ENCODE measurements at places on chromosomes 4 and X.

- no peak for DNase-seq
Observed at GRCh38 chrX:50812995-50813842, 775 bp downstream of the SHROOM4 start.

DNA sequence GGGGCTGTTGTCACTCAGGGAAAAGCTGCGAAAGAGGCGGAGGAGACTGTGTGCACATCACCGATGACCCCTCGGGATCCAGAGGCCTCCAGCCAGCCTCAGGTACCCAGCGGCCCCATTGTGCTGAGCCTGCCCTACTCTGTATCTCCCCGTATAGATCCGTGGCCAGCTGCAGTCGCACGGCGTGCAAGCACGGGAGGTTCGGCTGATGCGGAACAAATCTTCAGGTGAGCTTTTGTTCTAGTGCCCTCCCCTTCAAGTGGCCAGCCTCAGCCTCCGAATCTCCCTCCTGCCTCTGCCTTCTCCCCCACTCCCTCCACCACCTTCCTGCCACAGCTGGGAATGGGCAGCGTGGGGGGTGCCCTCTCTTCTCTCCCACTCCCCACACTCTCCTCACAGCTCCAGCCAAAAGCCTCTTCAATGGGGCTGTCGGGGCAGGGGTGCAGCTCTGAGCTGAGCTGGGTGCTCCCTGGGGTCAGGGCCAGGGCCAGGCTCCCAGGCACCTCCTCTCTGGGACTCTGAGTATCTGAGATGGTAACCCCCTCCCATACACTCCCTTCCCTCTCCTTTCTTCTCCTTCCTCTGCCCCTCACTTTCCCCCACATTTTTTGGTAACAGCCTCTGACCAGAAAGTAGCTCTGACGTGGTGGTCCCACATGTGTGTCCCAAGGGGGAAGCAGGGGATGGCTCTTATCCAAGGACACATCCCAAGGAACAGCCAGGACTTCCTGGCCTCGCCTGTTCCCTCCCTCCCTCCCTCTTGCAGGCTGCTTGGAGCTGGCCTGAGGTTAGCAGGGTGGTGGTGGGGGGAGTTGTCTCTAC is 20.4 kb upstream of the UBA1 start:
- no peak for DNase-seq

GRCh38 chr4:9781343-9782135 is at the start of gene DRD5:
Gene DRD5, plus strand, starts transcription at chr4:9781634. Its CDS starts 396 bp downstream, at chr4:9782030.
- no peak for DNase-seq

GRCh38 chr4:147616849-147617172 is 386 bp upstream of the TMEM184C start:
- DNase-seq, result no peak

DNA sequence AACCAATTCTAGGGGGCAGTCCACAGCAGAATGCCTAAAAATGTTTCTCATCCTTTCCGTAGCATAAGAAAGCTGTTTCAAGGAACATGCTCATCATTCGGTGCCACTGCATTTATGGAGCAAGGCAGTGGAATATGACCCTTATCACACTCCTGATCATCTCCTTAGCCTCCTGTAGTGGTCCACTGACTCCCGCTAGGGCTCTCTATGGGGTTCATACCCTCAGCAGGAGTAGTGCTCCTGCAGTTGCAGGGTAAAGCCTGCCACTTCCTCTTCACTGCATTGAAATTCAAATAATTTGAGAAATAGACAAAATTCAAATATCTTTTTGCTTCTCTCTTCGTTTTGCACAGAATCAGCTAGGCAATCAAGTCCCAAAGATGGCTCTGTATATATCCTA is 107.0 kb downstream of the NDST3 start:
- no peak for DNase-seq

- DNase-seq, result no peak
Observed at GRCh38 chr4:42566835-42567234, 90.1 kb downstream of the ATP8A1 start.

DNA sequence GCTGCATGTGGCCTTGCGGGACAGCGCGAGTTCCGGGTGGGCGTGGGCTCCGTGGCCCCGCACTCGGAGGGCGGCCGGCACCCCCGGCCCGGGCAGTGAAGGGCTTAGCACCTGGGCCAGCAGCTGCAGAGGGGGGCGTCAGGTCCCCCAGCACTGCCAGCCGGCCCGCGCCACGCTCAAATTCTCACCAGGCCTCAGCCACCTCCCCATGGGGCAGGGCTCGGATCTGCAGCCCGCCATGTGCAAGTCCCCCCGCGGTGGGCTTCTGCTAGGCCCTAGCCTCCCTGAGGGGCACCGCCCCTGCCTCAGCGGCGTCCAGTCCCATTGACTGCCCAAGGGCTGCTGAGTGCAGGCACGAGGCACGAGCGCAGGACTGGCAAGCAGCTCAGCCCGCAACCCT is 2.6 kb upstream of the MCUB start:
- no peak for DNase-seq

- DNase-seq, result no peak
Observed at GRCh38 chr4:14837860-14838259, 164.4 kb upstream of the CPEB2 start.

GRCh38 chr4:133802359-133803140 is 399.0 kb downstream of the PABPC4L start:
- DNase-seq, result peak; percentile 56

DNA sequence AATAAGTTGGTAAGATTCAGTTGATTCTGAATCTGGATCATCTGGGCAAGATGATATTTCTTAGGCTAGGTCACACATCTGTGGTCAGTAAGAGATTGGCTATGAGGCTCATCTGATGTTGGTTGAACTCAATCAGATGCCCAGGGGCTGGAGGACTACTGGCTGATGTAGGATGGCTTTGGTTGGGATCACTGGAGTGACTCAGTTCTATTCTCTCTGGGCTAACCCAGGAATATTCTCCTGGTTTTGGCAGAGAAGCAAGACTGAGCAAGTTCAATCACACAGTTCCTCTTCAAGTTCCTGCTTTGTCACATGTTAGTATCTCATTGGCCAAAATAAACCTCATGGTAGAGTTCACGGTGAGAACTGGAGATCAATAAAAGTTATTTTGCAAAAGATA is 902.3 kb upstream of the SLIT2 start:
- no peak for DNase-seq

GRCh38 chrX:68045008-68045577 is 388.2 kb downstream of the OPHN1 start:
- DNase-seq, result no peak

DNA sequence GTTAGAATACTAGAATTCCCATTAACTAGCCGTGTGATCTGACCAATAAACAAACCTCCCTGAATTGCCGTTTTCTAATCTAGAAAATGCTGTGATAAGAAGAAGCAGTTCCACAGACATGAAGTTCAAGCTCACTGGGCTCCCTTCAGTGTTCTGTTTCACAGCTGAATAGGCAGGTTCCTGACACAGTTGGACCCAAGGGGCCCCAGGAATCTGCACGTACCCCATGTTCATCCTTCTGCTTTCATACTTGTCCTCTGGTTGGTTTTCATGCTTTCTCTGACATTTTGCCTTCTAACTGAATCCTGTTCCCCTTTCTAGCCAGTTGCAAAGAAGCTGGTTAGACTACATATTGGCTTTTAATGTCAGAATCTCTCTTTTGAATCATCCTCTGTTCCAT is 374.1 kb upstream of the MAD2L1 start:
- DNase-seq, result no peak

DNA sequence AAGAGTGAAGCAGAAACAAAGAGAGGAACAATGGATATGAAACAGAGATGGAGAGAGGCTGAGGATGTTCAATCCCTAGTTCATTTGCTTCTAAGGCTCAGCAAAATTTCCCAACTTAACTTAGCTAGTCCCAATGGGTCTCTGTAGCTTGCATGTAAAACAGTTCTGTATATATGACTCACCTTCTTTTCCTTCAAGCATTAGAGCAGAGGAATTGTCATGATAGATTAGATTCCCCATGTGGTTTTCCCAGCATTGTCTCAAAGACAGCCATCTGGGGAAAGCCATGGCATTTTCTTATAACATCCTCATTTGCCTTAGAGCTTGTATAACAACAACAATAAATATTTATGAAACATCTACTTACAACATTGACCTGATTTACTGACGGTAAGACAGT is 93.9 kb upstream of the GATB start:
- DNase-seq, result no peak

DNA sequence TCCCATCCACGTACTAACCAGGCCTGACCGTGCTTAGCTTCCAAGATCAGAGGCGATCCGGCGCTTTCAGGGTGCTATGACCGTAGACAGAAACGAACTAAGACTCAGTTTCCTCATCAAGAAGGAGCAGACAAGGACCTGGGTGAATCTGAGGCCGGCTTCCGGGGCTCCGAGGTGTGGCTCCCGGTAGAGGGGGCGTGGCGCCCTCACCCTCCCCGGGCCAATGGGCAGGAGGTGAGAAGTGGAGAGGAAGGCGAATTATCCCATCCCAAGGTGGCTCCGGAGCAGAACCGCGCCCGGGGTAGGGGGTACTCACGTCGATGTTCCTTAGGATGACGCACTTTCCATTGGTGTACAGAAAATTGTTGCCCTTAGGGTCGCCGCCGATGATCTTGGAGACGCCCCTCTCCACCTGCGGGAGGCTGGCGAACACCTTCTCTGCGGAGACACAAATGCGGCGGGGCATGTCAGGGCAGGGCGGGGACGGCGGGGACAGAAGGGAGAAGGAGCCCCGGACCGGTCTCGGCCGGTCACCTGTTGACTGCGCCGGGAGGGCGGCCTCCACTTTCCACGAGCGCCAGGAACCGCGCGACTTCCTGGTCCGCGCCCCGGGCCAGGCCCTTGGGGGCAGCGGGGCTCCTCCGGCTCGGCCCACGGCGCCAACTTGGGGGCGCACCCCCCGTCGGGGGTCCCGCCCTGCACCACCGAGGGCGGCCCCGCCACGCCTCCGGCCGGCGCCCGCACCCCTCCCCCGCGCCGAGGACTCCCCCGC is 616 bp downstream of the WDR1 start:
- no peak for DNase-seq

GRCh38 chr4:140719022-140719421 is 37.2 kb downstream of the TBC1D9 start:
- peak; percentile 21 for DNase-seq

Measured in fibroblast of skin of left biceps (primary cell).